DMS53 (cell line): ENCODE measurements at places on chromosomes 13 and 19.

- no peak for DNase-seq
Measured at GRCh38 chr19:6861683-6862286, 25.6 kb upstream of the ADGRE1 start.

DNA sequence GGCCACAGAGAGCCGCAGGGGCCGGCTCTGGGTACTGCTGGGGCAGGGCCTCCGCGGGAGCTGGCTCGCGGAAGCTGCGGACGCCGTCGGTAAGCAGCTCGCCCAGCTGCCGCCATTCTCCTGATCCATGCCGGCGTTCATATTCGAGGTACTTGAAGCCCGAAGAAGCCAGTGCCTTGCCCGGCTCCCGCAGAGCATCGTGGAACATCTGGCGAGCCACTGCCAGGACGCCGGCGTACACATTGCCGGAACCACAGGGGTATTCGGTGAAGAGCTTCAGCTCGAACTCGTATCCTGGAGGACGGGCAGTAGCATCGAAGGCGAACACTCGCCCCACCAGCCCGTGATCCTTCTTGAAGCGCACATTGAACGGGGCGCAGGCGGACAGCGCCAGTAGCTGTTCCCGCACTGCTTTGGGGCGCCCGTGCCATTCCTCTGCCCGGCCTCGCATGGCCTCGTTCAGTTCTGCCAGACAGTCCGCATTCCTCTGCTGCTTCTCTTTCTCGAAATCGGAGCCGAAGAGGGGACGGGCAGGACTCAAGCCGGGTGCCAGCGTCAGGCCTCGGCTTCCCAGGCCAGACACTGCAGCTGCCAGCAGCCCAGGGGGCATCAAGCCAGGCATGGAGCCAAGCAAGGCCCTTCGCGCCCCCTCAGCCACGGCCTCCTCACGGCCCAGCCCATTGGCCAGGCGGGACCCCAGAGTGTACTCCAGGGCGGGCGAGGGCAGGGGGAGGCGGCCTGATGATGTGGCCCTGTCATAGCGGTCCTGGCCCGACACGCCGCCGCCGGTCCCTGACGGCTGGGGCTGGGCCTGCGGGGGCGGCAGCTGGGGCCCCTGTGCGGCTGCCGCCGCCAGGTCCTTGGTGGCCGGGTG is 1.0 kb downstream of the IRF2BP1 start:
- DNase-seq, result peak; percentile 79

GRCh38 chr13:108428691-108429090 is 159.2 kb downstream of the TNFSF13B start:
- DNase-seq, result no peak

- no peak for DNase-seq
Measured at GRCh38 chr13:85603735-85604134, 195.5 kb downstream of the SLITRK6 start.

DNA sequence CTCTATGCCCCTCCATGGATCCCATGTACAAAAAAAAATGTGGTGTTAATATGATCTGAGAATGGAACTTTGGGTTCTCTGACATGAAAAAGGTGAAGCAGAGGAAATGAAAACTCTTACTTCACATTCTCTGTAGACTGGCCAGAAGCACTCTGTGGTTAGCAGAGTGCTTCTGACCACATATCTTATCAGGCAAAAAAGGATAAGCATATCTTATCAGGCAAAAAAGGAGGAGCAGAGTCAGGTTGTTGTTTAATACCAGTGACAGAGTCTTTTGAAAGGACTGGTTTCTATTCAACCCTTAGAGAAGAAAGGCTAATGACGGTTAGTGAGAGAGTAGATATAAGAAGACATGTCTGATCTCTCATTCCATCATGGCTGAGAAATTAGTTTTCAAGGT is 1404.8 kb downstream of the SLITRK1 start:
- no peak for DNase-seq

- no peak for DNase-seq
Measured at GRCh38 chr13:32823597-32823996, 192.6 kb upstream of the KL start.

DNA sequence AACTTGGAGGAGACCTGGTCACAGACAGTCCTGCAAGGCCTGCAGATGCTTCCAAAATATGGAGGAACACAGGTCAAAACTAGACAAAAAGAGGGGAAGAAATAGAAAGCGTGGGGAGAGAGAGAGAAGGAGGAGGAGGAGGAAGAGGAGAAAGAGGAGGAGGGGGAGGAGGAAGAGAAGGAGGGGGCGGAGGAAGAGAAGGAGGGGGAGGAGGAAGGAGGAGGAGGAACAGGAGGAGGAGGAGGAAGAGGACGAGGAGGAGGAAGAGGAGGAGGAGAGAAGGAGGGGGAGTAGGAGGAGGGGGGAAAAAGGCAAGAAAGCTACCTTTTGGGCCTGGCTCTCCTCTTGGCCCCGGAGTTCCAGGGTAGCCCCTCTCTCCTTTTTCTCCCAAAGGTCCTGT is 105.8 kb downstream of the COL4A1 start:
- DNase-seq, result no peak

GRCh38 chr13:73782450-73783449 is 351.5 kb downstream of the KLF12 start:
- DNase-seq, result no peak

GRCh38 chr13:112970552-112971287 is 1.7 kb downstream of the MCF2L start:
- no peak for DNase-seq

DNA sequence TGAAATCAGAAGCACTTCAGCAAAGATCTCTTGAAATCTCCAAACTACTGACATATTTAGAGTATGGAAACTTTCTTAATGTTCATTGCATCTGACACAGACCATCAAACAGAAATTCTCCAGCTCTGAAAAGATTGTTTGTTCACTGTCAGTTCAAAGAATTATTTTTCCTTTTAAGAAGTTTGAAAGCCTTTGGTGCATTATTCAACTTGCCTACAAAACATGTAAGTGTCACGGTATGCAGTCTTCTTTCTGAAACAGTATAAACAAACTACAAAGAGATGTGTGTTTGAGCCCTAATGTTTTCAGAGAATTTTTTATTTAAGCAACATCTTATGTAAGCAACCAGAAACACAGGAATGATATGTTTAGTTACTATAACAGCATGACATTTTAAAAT is 125.4 kb downstream of the FGF14 start:
- no peak for DNase-seq

GRCh38 chr13:29487466-29488454 is 107.7 kb downstream of the SLC7A1 start:
- DNase-seq, result no peak

DNA sequence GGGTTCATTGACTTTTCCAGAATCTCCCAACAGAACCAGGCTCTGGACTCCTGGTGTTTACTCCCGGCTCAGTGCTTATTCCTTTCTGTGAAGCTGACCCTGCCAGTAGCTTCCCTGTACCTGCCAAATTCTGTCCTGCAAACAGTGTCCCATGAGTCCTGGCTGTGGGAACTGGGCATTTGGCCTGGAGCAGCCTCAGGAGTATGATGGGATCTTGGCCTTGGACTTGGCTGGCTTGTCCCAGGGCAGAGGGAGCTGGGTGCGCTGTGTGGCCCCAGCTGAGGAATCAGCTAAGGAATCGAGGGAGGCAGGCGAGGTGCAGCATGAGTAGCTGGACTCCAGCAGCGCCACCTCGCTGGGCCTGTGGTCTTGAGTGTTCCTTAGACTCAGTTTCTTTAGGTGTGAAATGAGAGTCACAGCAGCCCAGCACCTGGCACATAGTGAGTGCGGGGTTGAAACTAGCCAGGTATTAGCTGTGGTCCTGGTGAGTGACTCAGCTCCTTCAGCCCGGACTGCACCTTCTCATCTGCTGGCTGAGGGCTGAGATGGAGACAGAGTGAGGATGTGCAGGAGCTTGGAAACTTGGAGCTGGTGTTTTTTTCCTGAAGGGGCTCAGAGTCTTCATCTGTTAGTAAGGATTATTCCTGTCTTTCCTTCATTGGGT is 10.4 kb downstream of the CLASRP start:
- DNase-seq, result no peak

GRCh38 chr19:42132030-42132628 is at the start of gene POU2F2:
TSS of gene POU2F2 (minus strand) at chr19:42132446. CDS start at chr19:42132411, 35 bp downstream.
- DNase-seq, result no peak

DNA sequence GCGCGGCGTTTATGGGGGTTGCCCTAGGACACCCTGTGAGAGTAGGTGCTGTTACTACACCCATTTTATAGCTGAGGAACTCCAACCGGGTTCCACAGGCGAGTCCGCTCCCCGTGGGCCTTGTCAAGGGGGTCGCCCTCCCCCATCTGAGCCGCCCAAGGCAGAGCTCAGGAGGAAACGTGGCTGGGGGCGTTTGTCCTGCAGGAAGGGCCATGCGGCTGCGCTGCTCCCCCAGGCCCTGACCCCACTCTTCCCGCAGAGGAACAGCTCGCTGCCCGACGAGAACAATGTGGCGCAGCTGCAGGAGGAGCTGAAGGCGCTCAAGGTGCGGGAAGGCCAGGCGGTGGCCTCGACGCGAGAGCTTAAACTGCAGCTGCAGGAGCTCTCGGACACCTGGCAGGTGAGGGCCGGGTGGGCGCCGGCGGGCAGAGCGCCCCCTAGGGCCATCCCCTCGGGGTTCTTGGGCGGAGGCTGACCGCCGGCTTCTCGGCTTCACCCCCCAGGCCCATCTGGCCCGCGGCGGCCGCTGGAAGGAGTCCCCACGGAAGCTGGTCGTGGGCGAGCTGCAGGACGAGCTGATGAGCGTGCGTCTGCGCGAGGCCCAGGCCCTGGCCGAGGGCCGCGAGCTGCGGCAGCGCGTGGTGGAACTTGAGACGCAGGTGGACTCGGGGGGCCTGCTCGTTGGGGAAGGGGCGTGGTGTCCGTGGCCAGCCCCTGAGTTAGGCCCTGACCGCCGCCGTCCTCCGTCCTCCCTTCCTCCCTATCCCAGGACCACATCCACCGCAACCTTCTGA is 12.4 kb downstream of the PRR36 start:
- DNase-seq, result peak; percentile 75

- DNase-seq, result no peak
Measured at GRCh38 chr13:77429320-77430142, 102.6 kb upstream of the MYCBP2 start.

DNA sequence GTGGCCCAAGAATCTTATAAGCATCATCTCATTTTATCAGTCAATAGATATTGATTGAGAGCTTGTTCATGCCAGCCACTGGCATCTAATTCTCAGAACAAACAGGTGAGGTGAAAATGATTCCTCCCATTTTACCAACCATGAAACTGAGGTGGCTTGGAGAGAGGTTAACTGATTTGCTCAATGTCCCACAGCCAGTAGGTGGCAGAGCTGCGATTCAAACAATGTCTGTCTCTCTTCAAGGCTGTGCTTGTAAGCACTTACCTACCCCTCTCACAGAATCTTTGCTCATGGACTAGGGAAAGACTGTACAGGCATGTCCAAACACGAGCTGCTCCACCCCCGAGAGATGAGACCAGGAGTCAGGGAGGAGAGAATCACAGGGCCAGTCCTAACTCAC is 21.5 kb upstream of the GSX1 start:
- DNase-seq, result peak; percentile 76

- DNase-seq, result no peak
Measured at GRCh38 chr13:63972328-63972727, 2556.7 kb upstream of the PCDH20 start.

GRCh38 chr19:53868091-53868891 is 608 bp downstream of the MYADM start:
- no peak for DNase-seq

DNA sequence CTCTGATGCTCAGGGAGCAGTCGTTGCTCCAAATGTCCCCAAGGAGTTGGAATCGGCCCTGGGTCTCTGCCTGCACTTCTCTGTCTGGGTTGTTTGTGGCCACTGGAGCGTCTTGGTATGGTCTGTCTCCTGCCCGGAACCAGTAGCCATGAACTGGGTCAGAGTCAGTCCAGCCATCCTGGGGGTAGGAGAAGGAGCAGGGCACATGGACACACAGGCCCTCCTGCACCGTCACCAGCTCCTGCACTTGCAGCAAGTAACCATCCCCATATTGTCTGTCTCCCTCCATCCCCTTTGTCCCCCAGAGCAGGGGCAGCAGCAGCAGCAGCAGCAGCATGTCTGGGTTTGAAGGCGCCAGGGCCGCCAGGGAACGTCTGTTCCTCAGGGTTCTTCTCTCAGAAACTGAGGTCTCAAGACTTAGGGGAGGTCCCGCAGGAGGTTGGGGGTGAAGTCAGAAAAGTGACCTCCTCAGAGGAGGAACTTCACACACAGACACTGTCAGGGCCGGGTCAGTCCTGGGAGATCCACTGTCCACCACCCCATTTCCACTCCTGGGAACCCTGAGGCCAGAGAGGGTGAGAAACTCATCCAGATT is at the start of gene SIGLEC8:
TSS of gene SIGLEC8 (minus strand) at position 404 of the 595 bp plus-strand sequence. CDS start at position 337, 67 bp downstream.
- DNase-seq, result no peak

DNA sequence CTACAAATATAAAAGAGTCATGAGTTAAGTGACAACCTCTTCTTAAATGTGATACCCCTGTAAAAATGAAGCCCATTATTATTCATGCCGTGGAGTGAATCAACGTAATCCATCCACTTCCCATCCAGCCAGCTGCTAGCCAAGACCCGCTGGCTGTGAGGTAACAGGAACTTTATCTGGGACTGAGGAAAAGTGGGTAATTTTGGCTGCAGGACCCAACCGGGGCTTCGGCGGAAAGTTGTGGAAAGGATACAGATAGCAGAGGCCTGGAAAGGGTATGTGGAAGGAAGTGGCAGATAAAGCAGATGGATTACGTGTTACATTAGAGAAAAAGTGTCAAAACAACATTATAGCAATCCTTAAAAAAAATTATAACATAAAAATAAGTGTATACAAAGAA is 48.3 kb downstream of the SLC7A1 start:
- no peak for DNase-seq

- DNase-seq, result no peak
Measured at GRCh38 chr13:99308471-99309087, 1.4 kb upstream of the GPR183 start.

DNA sequence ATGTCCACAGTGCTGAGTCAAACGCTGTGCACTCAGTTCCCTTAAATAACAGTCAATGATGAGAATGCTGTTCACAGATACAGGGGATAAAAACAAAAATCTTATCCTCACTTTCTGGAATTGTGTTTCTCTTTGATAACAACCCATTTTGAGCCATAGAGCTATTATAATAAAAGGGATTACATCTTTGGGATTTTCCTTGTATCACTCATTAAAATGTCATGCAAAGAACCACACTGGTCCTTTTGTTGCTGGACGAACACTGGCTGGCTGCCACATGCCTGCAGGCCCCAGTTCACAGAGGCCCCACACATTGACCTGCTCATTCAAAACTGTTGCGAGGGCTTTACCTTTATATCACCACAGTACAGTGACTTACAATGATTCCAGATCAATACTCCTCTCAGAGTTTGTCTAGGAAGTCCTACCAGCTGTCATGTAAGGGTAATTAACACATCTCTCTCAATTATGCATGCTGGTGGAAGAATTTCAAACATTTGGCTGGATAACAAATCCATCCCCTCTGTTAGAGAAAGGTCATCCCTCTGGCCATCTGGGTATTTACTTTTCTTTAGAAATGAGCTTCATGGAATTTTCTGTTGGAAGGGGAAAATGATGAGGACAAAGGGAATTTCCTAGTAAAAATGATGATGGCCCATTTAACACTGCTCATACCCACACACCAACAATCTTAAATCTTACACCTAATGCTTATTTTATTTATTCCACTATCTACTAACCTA is 85.9 kb downstream of the MBNL2 start:
- DNase-seq, result no peak
